Thymus (tissue), 14 donors: ENCODE measurements at places on chromosomes 6 and 20.

DNA sequence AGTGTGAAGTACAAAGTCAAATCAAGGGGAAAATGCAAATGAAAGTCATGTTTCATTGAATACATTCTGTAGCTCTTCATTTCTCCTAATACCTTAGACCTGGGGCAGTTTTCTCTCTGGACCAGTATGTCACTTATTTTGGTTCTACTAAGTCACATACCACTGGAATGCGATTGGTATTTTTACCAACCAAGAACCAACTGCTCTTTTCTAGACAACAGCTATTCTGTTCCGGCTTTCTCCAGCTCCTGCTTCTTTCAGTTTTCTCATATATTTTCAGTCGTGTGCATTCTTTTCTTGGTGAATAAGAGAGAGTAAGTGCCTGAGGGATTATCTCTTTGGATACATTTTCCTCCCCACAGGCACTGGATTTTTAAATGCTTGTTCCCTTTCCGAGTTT lies 39.2 kb upstream of the SPACA1 start:
- DNase-seq: no peak

- DNase-seq: no peak
Observed at GRCh38 chr6:75386050-75386770, 101.6 kb upstream of the TMEM30A start.

DNA sequence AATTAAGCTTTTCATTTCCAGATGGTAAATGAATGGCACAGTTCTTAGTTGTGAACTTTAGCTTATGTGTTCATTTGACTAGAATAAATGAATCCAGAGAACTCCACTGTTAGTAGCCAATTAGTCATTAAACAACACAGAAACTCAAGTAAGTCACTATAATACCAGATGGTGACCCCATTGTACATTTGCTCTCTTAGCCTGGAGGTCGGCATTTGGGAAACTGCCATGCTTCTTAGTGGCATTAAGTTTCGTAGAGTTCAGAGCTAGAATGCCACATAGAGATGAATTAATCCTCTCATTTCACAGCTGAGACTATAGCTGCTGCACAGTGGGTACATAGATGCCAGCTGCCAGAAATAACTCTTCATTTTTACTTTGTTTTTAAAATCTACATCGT lies 10.8 kb upstream of the DTNBP1 start:
- no peak for DNase-seq

GRCh38 chr20:47610945-47611250 lies 109.2 kb downstream of the NCOA3 start:
- no peak for DNase-seq

DNA sequence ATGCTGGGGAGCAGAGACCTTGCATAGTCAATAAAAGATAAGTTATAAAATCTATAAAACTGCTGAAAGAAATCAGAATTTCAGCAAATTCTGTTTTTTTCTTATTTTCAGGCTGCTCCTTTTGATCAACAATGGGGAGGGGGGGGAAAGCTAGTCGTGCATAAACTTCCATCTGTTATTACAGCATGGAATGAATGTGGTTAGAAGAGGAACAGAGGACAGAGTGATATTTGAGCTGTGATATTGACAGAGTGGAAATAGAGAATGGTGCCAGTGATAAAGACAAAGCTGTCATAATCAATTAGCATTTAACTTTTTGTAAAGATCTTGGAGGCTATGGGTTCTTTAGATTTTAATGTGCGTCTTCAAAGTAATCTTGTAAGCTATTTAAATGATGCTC lies 43.4 kb upstream of the QKI start:
- no peak for DNase-seq

DNA sequence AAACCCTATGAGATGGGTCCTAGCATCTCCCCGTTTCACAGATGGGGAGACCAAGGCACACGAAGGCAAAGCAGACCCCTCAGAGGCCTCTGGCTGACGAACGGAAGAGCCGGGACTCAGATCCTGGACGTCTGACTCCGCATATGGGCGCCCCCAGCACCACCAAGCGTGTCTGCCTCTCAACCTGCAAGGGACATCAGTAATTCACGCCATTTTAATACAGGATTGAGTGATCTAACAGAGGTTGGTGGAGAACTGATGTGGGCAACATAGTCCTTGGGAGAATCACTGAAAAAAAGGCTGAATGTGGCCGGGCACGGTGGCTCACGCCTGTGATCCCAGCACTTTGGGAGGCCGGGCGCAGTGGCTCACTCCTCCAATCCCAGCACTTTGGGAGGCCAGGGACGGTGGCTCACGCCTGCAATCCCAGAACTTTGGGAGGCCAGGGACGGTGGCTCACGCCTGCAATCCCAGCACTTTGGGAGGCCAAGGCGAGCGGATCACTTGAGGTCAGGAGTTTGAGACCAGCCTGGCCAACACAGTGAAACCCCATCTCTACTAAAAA lies 206.6 kb downstream of the DLL1 start:
- DNase-seq: no peak
